NCI-H526 (cell line): ENCODE measurements at places on chromosomes 1 and 21.

- DNase-seq: no peak
These were observed 289.7 kb downstream of the HHAT start for GRCh38 chr1:210618369-210618768.

DNA sequence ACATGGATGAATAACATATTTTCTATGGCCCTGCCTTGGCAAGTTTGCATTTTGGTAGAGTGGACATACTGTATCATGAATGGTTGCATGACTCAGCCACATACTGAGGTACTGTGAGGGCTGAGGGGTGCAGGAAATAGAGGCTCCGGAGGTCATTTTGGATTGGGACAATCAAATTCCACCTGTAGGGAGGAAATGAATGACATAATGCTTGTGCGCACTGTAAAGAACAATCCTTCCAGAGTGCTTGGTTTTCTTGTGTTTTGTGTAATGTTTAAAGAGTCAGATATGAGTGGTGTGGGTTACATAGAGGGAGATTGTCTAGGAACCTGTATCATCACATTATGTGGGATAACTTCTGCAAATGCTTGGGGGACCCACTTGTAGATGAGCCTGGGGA is 329.9 kb upstream of the PROX1 start:
- DNase-seq: no peak

DNA sequence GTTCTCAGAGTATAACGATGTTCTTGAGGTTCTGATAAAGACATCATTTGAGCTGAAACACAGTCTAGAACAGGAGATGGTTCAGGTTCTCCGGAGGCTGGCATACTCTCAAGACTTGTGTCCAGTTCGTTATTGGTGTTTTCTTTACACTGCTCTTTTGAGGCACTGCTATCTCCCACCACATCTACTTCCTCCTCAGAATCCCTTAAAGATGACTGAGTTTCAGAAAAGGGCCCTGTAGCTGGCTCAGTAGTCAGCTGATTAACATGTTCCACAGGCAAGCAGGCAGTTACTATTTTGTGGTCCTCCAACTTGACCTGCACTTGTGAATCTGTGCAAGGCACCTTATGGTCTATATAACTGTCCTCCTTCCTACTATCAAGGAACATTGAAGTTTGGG is 50.2 kb downstream of the ZZZ3 start:
- DNase-seq: no peak

- DNase-seq: peak; percentile 89
These were observed 319 bp downstream of the HES2 start for GRCh38 chr1:6419397-6419803.

- DNase-seq: no peak
These were observed 40.1 kb downstream of the RSPH1 start for GRCh38 chr21:42455754-42456440.

DNA sequence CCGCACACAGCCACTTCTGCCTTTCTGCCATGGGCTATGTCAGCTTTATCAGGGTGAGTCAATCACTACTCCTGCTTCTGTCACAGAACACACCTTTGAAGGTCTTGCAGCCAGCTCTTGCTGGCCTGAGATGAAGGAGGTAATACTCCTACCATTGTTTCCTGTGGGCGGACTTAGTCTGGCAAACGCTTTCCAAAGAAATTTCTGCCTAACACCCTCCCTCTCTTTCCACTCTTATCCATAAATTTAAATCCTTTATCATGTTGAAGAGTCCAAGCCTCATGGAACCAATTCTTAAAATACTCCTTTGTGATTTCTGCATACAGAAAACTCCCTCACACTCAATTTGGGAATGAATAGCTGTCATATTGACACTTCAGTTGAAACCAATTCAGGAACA is 633.1 kb upstream of the CHRM3 start:
- no peak for DNase-seq

- DNase-seq: no peak
These were observed 19.3 kb downstream of the TTC39A start for GRCh38 chr1:51310871-51311613.

DNA sequence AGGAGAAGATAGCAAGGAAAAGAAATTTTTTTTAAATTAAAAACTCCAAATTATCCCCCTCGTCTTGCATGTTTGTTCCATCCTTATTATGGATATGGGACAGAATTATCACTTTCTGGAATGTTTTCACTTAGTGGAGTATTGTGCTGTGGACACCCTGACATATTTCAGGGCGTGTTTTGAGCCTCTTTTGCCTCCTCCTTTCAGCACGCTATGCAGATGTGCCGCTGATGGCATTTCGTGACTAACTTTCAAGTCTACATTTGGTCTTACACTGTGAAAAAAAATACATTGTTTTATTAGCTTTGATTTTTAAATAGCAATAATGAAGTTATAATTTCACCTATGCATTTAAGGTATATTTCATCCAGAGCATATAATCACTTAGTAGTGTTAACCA is 738.7 kb downstream of the LTN1 start:
- no peak for DNase-seq

- DNase-seq: no peak
These were observed 13.7 kb upstream of the KRTAP19-5 start for GRCh38 chr21:30515681-30516080.
